Activated B cell treated with CpG ODN at 0.5 μM for 24 hours (primary cell): ENCODE measurements at places on chromosomes 6 and 20.
A peak's percentile ranks its signal among the peaks of the same experiment; 100 is the strongest.

- DNase-seq: no peak
Measured at GRCh38 chr6:167208819-167209576, 51.2 kb upstream of the GPR31 start.

- no peak for DNase-seq
Measured at GRCh38 chr6:6287415-6287814, 33.0 kb downstream of the F13A1 start.

DNA sequence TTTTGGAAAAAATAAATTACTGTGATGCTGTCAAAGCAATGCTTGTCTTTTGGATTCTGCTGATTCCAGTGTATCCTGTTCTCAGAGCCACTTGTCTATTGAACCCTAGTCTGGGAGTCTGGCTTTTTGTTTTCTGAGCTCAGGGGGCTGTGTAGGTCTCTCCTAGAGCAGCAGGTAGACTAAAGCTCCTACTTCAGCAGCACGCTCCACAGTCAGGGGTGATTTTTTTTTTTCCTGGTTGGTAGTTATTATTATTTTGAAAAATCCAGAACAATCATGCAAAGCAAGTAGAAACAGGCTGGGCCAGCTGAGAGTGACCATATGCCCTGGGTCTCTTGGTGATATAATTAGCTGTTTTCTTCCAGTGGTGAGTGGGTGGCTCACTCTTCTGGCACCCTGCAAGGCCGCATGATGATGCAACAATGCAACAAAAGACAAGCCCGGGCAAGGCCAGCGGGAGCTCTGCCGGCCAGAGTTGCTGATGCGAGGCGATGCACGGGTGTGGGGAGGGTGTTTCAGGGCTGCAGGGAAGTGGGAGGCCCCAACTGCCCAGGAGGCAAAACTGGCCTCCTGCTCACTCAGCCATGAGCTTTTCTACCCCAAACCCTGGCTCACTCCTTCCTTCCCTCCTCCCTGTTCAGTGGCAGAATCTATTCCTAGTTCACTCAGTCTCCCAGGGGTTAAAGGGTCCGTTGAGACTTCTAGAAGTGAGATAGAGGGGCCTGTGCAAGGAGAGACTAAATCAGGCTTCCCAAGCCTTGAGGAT, 11.5 kb upstream of the CDKN1A start:
- no peak for DNase-seq

- peak; percentile 26 for DNase-seq
Measured at GRCh38 chr6:30481211-30481964, 7.9 kb upstream of the HLA-E start.

DNA sequence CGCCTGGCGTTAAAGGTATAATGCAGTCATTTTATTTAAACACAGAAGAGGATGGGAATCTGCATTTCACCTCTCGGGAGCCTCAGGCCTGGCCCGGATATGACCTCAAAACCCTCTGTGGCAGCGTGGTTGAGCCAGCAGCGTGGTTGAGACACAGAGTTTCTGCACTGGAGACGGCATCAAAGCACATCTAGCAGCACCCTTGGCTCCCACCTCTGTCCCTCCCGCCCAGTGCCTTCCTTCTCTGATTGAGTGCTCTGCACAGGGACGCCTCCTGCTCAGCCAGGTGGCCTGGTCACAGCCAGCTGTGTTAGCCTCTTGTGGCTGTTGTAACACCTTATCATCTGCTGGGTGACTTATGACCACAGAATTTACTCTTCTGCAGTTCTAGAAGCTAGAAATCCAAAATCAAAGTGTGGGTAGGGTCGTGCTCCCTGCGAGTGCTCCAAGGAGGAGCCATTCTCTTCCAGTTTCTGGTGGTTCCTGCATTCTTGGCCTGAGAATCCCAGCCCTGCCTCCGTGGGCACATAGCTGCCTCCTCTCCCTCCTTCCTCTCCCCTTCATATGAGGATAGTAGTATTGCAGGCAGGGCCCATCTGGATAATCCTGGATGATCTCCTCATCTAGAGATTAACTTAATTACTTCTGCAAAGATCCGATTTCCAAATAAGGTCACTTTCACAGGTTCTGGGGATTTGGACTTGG, 156.7 kb downstream of the SYCP2 start:
- DNase-seq: no peak

GRCh38 chr20:53750827-53751619, 157.4 kb upstream of the ZNF217 start:
- no peak for DNase-seq

DNA sequence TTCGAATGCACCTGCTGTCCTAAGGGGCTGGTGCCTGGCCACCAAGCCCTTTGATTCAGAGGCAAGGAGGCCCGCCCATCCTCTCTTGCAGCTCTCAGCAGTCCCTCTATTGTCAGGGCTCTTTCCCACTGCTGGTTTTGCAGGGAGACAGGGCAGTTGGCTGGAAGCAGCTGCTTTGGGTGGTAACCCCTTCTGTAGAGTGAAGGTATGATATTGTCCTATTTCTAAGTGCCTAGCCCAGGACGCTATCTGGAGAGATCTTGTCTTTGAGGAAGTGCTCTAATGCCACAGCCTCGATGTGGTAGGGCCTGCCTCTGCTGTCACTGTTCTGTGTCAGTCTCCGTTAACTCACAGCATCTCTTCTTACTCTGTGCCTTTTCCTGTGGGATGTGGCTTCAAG, 5.6 kb downstream of the PLCG1 start:
- DNase-seq: no peak

DNA sequence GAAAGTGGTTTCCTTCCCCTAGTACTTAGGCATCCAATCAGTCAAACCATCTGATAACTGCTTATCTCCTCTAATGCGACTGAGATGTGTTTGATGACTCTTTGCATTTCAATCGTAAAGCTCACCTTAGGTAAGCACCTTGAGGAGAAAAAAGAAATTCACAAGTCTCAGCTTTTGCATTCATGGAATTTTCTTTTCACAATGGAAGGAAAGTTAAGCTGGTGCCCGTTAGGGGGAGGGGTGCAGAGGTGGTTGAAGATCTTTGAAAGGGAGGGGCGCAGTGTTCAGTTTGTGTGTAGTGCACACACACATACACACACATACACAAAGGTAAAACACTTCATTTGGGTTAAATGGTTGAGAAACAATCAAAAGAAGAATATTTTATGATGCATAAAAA, 87.1 kb upstream of the SALL4 start:
- DNase-seq: no peak

- DNase-seq: no peak
Measured at GRCh38 chr6:123550052-123550617, 86.6 kb downstream of the TRDN start.

DNA sequence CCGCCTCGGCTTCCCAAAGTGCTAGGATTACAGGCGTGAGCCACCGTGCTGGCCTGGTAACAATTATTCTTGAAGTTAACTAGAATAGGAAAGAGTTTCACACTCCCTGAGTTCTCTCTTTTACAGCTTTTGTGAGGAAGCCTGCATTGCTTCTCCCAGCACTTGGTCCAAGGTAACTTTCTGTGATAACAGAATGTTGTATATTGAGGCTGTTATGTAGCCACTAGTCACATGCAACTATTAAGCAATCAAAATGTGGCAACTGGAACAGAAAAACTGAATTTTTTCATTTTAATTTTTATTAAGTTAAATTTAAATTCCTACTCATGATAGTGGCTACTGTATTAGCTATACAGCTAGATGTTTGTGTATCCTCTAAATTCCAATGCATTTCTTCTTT, 2.5 kb downstream of the TRIM38 start:
- DNase-seq: no peak

DNA sequence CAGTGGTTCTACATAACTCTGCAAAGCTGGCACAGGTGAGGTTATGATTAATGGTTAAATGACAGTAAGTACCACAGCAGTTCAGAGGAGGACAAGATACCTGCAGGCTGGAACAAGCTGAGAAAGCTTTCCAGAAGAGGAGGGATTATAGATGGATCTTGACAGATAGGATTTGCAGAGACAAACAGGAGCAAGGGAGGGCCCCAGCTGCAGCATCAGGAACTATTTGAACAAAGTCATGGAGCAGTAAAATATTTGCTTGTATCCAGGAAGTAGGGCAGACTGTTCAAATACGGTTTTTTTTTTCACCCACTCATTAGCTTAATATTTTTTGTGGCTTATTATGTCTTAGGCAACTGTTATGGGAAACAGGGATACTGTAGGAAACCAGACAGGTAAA, 144.4 kb upstream of the MAN1A1 start:
- DNase-seq: no peak

DNA sequence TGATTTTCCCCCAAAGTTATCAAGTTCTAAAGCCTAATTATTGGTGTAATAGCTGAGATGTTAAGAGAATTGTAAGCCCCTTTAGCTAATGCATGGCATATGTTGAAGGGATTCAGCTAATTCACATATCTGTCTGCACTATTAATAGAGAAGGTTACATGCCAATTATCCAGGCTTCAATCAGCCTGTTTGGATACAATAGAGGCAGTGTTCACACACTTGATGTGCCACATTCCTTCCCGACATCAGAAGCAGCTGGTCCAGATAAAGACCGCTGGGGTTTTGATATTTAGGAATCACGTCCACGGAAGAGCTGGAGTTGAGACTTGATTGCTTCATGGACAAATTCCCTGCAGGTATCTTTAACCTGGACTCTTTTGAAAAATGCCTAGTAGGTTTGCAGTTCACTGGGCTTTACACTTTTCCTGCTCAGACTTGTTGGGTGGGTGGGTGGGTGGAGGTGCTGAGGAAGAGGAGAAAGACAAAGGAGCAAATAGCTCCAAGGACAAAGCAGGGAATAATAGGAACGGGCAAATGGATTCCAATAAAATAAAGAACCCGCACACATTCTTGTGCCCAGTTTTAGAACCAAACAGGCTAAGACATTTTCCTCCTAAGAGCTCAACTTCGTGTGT, 142.6 kb upstream of the ZNF217 start:
- DNase-seq: no peak

GRCh38 chr6:52640916-52641315, 30.0 kb upstream of the TMEM14A start:
- no peak for DNase-seq

DNA sequence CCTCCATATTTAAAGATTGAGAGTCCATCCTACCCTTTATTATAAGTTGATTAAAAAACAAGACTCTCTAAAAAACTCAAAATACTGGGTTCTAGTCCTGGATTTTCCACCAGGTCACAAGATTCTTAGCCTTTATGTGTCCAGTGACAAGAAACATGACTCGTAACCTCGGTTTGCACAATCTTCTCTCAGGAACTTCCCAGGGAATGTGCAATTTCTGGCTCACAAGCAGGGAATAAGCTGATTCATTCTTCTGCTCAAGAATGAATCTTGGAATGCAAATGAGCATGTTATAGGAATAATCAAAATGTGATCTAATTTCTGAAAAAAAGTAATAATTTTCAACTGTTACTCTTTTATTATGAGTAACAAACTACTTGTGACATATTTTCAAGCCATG, 45.1 kb downstream of the OGFRL1 start:
- DNase-seq: no peak

- no peak for DNase-seq
Measured at GRCh38 chr20:49579874-49580812, 12.2 kb upstream of the PTGIS start.

DNA sequence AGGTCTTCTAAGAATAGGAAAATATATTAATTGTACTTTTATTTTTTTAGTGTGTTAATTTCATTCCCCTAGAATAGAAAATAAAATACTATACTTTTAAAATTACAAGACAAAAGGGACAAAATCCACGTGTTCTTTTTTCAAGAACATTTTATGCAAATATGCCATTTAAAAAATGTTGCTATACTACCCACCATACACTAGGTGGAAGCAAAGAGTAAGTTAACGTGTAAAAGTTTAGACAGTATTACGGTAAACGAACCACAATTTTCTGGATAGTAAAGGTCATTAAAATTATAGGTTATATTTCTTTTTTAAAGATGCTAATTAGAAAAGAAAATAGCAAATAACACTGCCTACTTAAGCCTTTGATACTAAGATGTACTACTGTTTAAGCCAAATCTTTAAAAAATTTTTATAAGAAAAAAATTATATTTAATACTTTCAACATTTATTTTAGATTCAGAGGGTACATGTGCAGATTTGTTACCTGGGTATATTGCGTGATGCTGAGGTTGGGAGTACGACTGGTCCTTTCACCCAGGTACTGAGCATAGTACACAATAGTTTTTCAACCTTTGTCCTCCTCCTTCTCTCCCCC, 287.6 kb downstream of the PHF3 start:
- no peak for DNase-seq

- no peak for DNase-seq
Measured at GRCh38 chr6:166939894-166940293, 16.5 kb downstream of the RNASET2 start.

GRCh38 chr6:45105170-45105820, 222.8 kb upstream of the RUNX2 start:
- no peak for DNase-seq

GRCh38 chr20:7378864-7379605, 561.2 kb downstream of the HAO1 start:
- no peak for DNase-seq

GRCh38 chr20:25484224-25484846, 76.9 kb downstream of the GINS1 start:
- DNase-seq: no peak

DNA sequence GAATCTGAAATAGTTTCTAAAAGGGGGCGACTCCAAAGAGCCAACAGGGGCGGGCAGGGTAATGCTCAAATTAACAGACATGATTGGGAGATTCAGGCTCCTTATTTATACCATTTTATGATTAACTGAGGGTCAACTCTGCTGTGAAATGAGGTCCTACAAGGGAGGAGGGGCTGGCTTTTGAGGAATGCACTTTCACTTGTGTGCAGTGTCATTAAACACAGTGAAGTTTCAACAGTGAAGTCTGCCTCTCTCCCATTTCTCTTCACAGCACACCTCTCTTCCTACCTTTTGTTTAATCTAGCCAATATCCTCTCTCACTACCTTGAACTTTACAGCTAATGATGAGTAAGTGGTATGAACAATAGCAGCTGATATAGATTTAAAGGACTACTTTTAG, 557.3 kb upstream of the CITED2 start:
- no peak for DNase-seq

DNA sequence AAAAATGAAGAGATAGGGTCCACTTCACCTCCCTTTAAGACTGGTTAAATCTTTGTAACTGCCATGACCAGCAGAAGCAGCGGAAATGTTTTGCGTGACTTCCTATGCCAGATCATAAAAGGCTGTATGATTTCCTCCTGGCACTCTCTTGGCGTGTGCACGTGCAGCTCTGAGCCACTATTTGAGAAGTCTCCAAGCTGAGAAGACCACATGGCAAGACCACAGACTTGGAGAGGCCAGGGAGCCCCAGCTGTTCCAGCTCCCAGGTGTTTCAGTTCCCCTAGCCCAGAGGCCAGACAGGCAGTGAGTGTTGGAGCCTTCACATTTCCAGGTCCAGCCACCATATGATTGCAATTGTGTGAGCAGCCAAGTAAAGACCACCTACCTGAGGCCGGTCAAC, 259.3 kb upstream of the RIN2 start:
- no peak for DNase-seq

DNA sequence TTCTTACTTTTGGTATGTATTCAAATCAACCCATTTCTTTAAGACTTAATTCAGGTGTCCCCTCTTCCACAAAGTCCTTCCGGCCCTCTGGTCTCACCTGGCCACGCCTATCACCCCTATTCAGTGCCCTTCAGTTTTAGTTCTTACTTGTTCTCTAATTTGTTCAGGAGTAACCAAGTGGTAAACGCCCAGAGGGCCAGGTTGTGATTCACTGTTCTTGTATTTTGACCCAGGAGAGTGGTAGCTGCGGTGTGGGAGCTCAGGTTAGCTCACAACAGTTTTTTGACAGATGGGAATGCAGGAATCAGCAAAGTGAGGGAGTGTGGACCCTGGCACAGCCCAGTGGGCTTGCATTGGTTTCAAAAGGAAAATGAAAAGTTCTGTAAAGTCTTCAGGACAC, 81.7 kb upstream of the RIPOR2 start:
- no peak for DNase-seq
